ENCODE measurements at places on chromosomes 3 and 15. TPM values are rescaled to one million over a fixed set of nuclear protein-coding genes. Genes with fewer than 3 reads are reported as not detected.

Gene SERINC4
- not detected for total RNA-seq

Gene ATP2B2
- total RNA-seq = not detected

DNA sequence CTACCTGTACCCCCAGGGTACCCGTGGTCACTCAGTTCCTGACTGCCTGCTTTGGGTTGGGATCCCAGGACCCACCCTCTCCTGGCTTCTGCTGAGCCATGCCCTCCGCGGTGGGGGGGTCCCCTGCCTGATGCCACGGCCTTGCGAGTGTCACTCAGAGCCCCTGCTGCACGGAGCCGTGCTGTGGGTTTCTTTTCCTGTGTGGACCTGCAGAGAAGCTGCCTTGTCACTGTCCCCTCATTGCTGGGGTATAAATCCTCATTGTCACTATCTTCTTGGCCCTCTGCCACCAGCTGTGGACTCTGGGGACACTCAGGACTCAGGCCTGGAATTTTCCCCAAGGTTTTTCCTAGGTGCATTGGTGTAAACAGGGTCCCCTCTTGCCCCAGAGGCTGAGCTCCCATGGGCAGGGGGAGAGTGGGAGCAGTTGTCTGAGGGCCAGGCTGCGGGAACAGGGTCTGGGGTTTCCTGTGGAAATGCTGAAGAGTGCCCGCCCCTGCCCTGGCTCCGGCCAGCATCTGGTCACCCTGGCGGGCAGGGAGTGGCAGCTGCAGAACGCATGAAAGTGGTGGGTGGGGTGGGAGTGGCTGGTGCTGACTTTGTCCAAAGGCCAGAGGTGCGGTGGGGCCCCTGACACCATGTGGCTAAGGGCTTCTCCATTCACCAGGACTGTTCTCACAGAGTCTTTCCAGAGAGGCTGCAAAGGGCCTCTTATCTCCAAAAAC lies 191.7 kb downstream of the GOLGA6L6 start:
- peak; percentile 13 for DNase-seq

GRCh38 chr3:32334675-32335074 lies 57.0 kb upstream of the CMTM7 start:
- no peak for DNase-seq

DNA sequence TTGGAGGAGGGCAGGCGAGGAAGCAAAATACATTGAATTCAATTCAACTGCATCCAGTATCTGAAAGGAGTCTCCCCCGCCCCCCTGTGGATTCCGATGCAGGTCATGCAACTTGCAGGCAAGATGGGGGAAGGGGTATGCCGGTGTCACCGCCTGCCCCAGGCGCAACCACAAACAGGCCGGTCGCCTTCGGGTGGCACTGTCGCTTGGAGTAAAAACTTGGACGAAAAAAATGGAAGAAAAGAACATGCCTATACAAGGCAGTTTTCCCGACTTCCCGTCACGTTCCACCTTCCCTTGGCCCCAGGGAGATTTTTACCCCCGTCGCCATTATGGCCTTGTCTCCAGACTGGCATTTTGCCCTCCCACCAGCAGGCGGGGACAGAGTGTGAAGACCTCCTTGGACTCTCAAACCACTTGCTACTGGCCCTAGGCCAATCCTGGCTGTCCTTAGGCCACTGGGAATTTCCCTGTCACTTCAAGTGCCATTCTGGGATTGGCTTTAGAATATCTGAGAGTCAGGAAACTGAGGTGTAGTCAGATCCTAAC lies 1.6 kb upstream of the NTRK3 start:
- DNase-seq = no peak

Gene ACKR4
- total RNA-seq = 1.3 TPM

DNA sequence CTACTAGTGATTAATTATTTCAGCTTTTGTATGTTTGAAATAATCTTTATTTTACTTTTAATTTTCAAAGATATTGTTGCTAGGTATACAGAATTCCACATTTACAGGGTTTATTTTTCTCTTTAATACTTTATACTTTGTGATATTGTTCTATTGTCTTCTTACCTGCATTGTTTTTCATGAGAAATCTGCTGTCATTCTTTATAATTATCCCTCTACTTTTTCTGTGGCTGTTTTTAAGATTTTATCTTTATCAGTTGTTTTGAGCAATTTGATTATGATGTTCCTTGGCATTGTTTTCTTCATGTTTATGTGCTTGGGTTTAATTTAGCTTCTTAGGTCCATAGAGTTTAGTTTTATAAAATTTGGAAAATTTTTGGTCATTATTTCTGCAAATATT lies 168.6 kb downstream of the DTWD1 start:
- DNase-seq = no peak

DNA sequence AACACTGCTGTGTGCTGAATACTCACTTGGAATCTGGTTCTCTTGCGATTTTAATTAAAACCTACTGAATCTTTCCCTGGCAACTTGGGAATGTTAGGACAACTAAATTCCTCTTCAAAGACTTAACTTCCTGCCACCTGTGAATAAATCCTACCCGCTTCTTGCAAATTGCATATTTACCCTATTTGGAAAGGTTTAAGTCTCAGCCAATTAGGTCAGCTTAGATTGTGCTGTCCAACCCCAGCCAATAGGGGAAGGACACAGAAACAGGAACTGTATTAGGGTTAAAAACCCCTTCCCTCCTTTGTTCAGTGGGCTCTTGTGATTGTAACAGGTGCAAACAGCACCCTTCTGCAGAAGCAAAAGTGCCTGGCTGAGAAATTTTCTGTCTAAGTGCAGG lies 38.6 kb upstream of the FSTL1 start:
- DNase-seq = no peak

GRCh38 chr3:39130026-39130425 lies 22.5 kb downstream of the TTC21A start:
- no peak for DNase-seq

- peak; percentile 58 for DNase-seq
Observed at GRCh38 chr15:73704869-73705645, 20.9 kb downstream of the CD276 start.

DNA sequence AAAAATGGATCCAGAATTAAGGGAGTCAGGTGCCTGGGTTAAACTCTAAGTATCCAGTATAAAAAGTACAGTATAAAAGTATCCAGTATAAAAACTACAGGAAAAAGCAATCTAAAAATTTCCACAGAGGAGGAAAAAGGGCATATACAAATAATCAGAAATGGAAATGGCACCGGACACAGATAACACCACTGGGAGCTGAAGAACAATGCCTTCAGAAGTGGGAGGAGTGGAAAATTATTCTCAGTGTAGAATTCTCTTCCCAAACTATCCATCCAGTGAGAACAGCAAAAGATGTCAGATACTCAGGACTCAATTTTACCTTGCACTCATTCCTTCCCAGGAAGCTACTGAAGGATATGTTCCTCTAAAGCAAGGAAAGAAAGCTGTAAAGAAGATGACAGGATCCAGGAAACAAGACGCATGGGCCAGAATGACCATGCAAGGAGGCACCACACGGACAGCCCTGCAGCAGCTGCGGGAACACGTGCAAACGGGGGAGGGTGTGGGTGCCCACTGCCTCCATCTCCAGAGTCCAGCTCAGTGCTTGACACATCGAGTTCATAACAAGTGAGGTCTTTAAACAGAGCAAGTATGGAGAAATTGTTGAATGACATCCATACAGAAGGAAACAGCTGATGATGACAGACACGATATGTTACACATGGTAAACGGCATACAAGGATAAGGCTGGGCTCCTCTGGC lies 68.5 kb downstream of the CHSY1 start:
- no peak for DNase-seq

DNA sequence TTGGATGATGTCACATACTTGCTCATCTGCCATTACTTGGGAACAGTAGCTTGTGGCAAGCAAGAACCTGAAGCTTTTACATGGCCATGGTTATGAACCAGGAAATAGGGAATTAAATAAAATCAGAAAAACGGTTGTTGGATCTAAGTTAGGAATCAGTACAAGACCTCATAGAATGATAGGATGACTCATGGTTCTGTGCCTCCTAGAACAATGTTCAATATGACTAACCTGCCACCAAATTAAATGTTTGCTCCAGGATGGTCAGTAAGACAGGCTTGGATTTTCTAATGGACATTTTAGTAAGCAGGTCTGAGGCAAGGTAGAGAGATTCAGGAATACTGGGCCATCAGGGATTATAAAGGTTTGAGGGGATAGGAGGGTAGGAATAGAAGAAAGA lies 218.9 kb downstream of the PLOD2 start:
- DNase-seq = no peak

Gene SLC22A13
- not detected for total RNA-seq

GRCh38 chr3:128415200-128415772 lies 51.4 kb downstream of the DNAJB8 start:
- no peak for DNase-seq

DNA sequence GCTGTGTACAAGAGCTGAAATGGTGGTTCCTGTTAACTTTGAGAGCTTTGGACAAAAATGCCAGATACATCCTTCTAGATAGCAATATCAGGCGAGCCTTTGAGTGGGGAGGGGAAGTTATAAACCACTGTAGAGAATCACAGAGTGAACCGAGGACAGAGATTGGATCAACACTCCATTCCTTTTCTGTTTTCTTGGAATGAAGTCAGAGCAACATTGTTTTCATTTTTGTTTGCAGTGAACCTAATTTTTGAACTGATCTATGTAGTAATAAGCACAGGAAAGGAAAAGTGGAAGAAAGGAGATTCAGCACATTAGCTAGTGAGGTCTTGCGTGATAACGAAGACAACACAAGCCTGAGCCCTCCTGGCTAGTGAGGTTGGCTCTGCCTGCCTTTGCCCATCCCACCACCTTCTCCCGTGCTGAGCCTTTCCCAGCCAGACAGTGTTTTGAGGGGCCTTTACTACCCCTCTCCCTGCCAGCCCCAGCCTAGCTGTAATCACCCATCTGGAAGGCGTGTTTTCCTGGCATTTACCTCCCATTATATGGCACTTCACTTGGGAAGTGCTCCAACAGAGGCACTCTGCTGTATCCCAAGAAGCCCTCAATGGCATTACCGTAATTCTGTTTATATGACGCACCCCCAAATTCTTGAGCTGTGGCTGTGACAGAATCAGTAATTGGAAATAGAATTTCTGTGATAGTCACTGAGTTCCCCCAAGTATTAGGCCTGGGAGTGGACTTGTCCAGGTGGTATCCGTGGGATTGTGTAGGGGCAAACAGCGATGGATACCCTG lies 129.8 kb downstream of the CACNA1D start:
- DNase-seq = no peak

DNA sequence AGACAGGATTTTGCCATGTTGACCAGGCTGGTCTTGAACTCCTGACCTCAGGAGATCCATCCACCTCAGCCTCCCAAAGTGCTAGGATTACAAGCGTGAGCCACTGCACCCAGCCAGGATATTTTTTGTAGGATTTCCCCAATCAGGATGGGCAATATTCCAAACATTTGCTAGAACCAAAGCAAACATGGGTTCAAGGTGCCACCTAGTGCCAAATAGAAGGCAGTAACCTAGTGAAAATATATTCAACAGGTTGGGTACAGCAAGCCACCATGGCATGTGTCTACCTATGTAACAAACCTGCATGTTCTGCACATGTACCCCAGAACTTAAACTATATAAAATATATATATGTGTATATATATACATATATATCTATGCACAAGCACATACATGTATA lies 185.9 kb upstream of the CADM2 start:
- DNase-seq = no peak

DNA sequence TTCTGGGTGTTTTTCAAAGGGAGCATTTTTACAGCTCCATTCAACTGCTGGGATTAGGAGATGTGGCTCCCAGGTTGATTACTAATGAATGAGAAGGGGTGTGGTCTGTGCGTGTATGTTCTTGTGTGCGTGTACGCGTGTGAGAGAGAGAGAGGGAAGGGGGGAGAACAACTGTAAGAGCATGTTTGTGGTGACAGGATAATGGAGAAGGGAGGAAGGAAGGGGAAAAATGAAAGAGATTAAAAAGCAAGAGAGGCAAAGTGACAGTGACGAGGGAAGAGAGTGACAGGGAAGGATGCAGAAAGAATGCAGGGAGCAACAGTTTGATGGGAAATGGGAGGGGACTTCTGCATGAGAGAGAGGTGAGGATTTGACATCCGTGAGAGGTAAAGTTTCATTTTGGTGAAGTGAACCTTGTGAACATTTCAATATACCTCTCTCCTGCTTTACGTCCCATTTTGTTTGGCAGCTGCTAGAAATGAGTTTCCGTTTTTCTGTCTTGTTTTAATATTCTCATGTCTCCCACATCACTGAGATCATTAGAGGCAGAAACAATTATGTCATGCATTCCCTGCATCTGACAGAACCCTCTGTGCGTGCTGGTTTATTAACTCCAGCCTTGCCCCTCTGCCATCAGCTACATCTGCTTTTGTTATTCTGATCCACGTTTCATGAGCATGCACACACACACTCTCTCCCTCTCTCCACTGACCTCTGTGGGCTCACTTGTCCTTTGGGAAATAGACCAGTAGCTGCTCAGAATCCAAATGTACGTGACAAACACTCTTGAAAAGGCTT lies 161.6 kb downstream of the GAP43 start:
- DNase-seq = no peak

Gene RNU5B-1
- total RNA-seq = not detected

DNA sequence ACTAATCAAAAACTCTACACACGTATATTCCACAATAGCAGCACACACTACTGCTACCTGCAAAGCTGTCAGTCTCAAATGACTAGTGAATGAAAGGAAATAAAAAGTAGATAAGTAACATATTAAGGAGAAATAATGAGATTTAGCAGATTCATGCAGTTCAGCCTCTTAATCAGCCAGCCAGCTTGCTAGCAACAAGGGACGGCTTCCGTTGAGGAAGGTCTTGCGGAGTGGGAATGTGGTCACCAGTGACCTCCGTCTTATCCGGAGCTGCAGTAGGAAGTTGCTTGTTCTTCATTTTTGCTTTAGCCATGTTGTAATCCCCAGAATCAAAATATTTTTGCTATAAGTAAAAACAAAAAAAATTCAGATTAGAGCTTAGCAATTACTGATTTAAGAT lies 17.1 kb downstream of the ARPP19 start:
- DNase-seq = no peak

Gene ANKRD28
- total RNA-seq = 37.1 TPM

DNA sequence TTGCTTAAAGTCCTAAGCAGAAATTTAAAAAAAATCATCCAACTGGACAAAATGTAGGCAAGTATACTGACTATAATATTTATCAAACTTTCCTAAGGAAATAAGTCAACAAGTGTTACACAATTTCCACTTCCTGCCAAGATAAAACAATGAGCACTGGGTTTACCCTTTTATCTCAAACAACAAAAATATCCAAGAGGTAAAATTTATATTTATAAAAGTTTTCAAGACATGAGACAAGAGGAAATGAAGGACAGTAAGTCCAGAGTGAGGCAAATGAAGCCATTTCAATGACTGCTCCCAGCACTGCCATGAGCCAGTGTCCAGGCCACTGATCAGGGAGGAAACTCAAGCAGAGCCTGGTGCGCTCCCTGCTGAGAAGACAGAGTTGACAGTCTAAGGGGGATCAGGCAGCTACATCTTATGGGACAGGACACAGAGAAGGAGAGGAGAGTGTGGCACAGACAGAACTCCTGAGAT lies 439.4 kb downstream of the RAP2B start:
- no peak for DNase-seq

GRCh38 chr3:168154089-168154488 lies 58.4 kb upstream of the GOLIM4 start:
- no peak for DNase-seq

GRCh38 chr3:17243621-17244020 lies 358.9 kb downstream of the PLCL2 start:
- DNase-seq = no peak

Data from body of pancreas (tissue), 4 donors.